ENCODE measurements at places on chromosomes 1 and 21.

GRCh38 chr1:167510244-167510643 lies 8.1 kb downstream of the CD247 start:
- DNase-seq = peak; percentile 17

DNA sequence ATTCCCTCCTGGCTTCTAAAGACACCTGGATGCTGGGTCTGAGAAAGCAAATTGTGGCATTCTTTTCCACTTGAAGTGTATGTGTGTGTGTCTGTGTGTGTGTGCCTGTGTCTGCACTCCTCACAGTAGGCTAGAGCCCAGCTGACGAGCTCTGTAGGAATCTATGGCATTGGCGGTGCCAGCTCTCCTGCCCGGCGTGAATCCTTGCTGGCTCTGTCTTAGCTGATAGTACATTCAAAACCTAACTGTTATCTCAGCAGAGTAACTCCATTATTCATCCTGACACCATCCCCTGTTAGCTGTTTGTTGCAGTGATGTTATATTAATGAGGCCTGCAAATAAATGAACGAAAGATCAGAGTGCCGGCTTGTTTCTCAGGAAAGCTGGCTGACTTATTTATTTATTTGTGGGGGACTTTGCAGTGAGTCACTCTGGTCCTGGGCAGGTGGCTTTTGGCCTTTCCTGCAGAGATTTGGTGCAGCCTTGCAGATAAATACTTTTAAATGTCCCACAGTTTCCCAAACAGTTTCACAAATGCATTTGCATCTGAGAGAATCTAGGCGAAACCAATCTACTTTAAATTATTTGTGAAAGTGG lies 160.6 kb upstream of the CD34 start:
- DNase-seq = no peak

DNA sequence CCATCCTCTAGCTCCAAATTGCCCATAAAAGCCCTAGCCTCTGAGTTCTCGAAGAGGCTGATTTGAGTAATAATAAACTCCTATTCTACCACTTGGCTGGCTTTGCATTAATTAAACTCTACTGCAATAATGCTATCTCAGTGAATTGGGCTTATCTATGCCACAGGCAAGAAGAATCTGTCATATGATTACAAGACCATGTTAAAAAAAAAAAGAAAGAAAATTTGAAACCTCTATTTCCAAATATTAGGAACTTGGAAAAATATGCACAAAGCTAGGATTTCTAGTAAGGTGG lies 27.6 kb upstream of the SGIP1 start:
- no peak for DNase-seq

DNA sequence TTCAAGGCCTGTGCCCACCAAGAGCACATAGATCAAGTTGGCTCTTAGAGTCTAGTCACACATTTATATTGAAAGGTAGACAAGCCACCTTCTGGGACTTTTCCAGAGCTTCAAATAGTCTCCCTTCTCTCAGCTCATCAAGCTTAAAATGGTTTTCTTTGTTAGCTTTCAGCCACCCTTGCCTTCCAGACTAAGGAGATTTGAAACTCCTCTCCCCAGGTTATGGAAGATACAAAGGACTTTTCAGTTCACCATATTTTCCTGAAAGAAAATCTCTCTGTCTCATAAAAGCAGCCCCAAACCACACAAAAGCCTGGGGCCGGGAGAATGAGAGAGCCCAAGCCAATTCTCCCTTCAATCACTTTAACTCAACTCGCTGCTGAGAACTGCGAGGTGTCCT lies 134.1 kb downstream of the ZC3H11B start:
- no peak for DNase-seq

GRCh38 chr1:156503698-156504437 lies 3.3 kb upstream of the MEF2D start:
- DNase-seq = no peak

GRCh38 chr1:65164633-65165032 lies 16.6 kb downstream of the AK4 start:
- DNase-seq = no peak

GRCh38 chr1:208456487-208456886 lies 212.3 kb upstream of the PLXNA2 start:
- no peak for DNase-seq
